Kasumi-1 (cell line): ENCODE measurements at places on chromosomes 5 and 9.

GRCh38 chr5:159560088-159560487 lies 229.8 kb upstream of the IL12B start:
- DNase-seq = no peak

GRCh38 chr9:129573977-129574376 lies 46.9 kb downstream of the C9orf50 start:
- no peak for DNase-seq

DNA sequence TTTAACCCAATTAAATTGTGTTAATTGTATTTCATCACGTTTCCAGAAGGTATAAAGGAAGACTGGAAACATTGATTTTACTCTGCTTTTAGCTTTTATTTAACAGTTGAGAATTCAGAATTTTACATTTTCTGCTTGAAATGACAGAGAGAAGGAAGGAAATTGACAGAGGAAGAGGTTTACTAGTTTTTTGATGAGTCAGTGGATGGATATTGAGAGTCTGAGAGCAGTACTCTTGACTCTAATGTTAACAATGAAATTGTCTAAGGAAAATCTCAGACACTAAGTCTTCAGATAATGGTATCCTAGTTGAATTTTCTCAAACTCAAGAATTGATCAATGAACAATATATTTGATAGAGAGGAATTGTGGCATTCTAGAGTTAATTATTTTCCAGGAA lies 60.6 kb downstream of the IPO11 start:
- peak; percentile 4 for DNase-seq

GRCh38 chr5:111851631-111852548 lies 94.9 kb upstream of the NREP start:
- no peak for DNase-seq

DNA sequence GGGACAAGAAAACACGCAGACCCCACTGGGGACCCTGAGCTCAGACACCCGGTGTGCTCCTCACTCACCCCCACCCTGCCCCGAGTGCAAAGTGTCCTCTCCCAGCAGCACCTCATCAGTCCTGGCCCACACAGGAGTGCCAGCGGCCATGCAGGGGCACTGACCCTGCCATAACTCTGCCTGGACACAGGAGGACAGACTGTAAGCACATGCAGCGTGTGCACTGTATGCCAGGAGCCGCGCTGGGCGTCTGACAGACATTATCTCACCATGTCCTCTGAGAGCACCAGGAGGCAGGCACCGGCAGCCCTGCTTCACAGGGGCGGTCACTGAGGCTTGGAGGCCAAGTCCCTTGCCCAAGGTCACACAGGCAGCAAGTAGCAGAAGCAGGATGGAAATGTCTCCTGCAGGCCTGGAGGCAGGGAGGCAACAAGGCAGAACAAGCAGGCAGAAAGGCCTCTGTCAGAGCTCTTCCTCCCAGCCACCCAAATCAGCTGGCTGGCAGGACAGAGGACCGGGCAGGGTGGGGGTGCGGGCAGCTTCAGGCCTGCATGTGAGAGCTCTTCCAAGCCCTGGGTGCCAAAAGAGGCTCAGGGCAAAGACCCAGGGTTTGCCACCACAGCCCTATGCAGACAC lies 8.4 kb downstream of the EEIG1 start:
- DNase-seq = no peak
